ENCODE measurements at places on chromosomes 5 and 9.

DNA sequence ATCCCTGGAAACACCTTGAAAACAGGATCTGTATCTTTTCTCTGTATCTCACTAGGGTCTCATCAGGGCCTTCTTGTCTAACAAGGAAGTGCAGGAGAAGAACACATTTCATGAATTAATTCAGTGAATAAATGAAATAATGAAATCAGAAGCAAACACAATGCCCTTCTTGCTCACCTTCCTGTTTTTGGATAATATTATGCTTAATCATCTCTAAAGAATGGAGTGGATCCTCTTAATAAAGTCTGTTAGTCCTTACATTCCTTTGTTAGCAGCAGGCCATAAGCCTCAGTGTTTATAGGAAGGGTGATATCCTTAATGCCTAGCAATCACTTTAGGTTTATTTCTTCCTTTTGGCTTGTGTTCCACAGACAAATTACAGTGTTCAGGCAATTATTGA, 837.1 kb upstream of the SEMA6A start:
- no peak for DNase-seq

DNA sequence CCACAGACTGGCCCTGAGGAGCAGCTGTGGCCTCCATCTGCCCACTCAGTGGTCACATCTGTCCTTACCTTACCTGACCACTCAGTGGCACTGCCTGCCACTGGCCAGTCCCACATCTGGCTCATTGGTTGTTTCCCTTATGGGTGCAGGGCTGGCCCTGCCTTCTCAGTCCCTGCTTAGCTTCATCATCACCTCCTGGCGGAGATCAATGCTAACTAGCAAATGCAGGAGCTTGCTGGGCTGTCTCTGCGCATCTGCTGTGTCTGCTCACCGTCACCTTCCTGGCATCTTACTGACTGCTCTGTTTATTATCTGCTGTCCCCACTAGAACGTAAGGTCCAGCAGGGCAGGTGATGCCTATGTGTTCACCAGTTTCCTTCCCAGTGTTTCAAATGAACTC, 356.9 kb downstream of the SEMA5A start:
- no peak for DNase-seq

DNA sequence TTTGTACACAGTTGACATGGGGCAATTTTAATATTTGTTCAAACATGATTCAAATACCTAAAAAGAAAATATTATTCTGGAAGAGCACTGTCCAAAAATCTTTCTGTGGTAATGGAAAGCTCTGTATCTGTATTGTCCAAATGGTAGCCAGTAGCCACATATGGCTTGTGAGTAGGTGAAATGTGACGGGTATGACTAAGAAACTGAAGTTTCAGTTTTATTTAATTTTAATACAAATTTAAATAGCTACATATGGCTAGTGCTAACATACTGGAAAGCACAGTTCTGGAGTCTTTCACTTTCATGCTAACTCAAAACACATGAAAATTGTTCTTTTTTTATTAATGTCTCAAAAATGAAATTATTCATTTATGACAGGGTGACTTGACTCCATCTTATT, 132.6 kb downstream of the PLK2 start:
- DNase-seq = no peak

DNA sequence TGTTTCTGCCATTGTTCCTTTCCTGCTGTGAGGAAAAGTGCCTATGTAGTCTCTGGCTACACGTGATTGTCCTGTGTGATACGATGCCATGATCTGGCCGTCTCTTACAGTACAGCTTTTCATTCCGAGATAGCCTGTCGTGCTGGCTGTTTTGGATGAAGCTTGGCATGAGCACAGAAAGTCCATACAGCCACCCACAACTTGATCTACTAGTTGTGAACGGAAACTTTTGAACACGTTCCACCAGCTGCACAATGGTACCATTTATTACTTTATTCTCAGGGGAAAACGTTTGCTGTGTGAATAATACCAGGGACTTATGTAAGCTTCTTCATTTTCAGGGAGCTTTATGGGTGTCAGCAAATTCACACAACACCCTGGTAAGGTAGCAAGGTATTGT, 217.6 kb upstream of the ANKRD55 start:
- no peak for DNase-seq

DNA sequence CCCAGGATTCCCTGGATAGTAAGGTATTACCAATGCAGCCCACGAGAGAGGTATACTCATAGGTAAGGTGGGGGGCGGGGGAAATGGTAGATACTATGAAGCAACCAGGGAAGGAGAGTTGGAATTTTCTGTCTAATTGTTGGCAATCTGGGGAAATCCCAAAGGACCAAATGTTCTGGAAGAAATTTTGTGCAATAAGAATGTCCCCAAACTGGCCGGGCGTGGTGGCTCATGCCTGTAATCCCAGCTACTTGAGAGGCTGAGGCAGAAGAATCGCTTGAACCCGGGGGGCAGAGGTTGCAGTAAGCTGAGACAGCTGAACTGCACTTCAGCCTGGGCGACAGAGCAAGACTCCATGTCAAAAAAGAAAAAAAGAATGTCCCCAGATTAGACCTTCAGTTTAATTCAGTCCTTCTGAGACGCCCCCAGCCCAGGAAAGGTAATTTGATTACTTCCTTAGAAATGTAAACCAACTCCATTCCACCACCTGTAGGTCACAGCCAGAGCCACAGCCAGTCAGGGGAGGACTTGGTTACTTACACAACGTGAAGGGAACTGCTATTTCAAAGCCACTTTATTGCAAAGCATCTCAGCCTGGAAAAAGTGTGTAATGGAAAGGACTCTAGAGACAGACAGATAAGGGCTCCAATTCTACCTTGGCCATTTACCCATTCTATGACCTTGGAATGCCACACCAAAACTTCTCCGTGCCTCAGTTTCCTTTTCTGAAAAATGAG, 50.0 kb upstream of the KLF4 start:
- DNase-seq = no peak
